Hair follicle dermal papilla cell (primary cell): ENCODE measurements at places on chromosomes 3 and 15. TPM values are rescaled to one million over a fixed set of nuclear protein-coding genes. Genes with fewer than 3 reads are reported as not detected.

The PP2D1 gene
- total RNA-seq: not detected in 2 replicates

The SLC9C1 gene
- 1.3 TPM in 1 of 2 replicates, not detected in the other for total RNA-seq

The SH3GL3 gene
- total RNA-seq: 0.24 TPM in 1 of 2 replicates, not detected in the other

The ADCY5 gene
- total RNA-seq: 0.97 and 1.3 TPM in 2 replicates

The SLC12A1 gene
- total RNA-seq: not detected in 2 replicates

The ABCC5 gene
- total RNA-seq: 13.0 and 20.6 TPM in 2 replicates

The PLSCR4 gene
- total RNA-seq: 67.3 TPM in 2 replicates

The REC114 gene
- not detected in 2 replicates for total RNA-seq

The KIF9 gene
- 2.1 and 4.1 TPM in 2 replicates for total RNA-seq

The SEMA3G gene
- total RNA-seq: 0.85 and 0.97 TPM in 2 replicates

The ARHGEF26 gene
- total RNA-seq: 0.61 and 1.3 TPM in 2 replicates

The TNNC1 gene
- total RNA-seq: 3.1 and 5.5 TPM in 2 replicates

The PLA2G4B gene
- 0.36 and 0.81 TPM in 2 replicates for total RNA-seq

The CHRM5 gene
- total RNA-seq: under 0.01 TPM in 1 of 2 replicates, not detected in the other

The GRK7 gene
- 0.12 TPM in 1 of 2 replicates, not detected in the other for total RNA-seq

The CLDN18 gene
- under 0.01 TPM in 1 of 2 replicates, not detected in the other for total RNA-seq

The COL8A1 gene
- 36.4 and 726 TPM in 2 replicates for total RNA-seq

The ZNF80 gene
- total RNA-seq: not detected in 2 replicates

The SLC2A2 gene
- under 0.01 TPM in 1 of 2 replicates, not detected in the other for total RNA-seq

The P4HTM gene
- 23.4 and 31.8 TPM in 2 replicates for total RNA-seq

The ZNF860 gene
- 0.81 and 0.85 TPM in 2 replicates for total RNA-seq

The RBMS3 gene
- total RNA-seq: 72.9 and 76.7 TPM in 2 replicates

The CYP19A1 gene
- total RNA-seq: 2.6 and 3.1 TPM in 2 replicates

The IL16 gene
- 0.97 and 1.1 TPM in 2 replicates for total RNA-seq

The CAV3 gene
- 0.12 and 0.16 TPM in 2 replicates for total RNA-seq

The RARRES1 gene
- total RNA-seq: 0.61 and 0.65 TPM in 2 replicates

The TMC3 gene
- total RNA-seq: not detected in 2 replicates

The GALNT15 gene
- total RNA-seq: 8.3 and 9.4 TPM in 2 replicates

The GRM2 gene
- total RNA-seq: under 0.01 TPM in 2 replicates

The CMTM8 gene
- total RNA-seq: 0.16 TPM in 1 of 2 replicates, not detected in the other

The LRTM1 gene
- 0.49 TPM in 1 of 2 replicates, not detected in the other for total RNA-seq

The HYKK gene
- total RNA-seq: 1.9 and 3.1 TPM in 2 replicates

The MUSTN1 gene
- total RNA-seq: not detected in 2 replicates

The SLC22A14 gene
- total RNA-seq: 0.16 and 0.49 TPM in 2 replicates

The TEX9 gene
- 9.6 and 10.1 TPM in 2 replicates for total RNA-seq

The LSM3 gene
- 2.9 and 3.9 TPM in 2 replicates for total RNA-seq

The CCR1 gene
- 0.49 and 0.81 TPM in 2 replicates for total RNA-seq

The DGKG gene
- total RNA-seq: under 0.01 and 0.24 TPM in 2 replicates

The TRIM71 gene
- not detected in 2 replicates for total RNA-seq

The COL6A5 gene
- total RNA-seq: under 0.01 and 0.97 TPM in 2 replicates

The ERICH6 gene
- 0.32 and 0.49 TPM in 2 replicates for total RNA-seq

The ZNF717 gene
- 9.6 and 14.3 TPM in 2 replicates for total RNA-seq

The NPAP1 gene
- total RNA-seq: not detected in 2 replicates

The TPRG1 gene
- total RNA-seq: 0.97 and 1.8 TPM in 2 replicates

The TLR9 gene
- total RNA-seq: under 0.01 TPM in 1 of 2 replicates, not detected in the other

The FGD5 gene
- total RNA-seq: 0.12 and 0.16 TPM in 2 replicates

The CASR gene
- not detected in 2 replicates for total RNA-seq

The GUCA1C gene
- total RNA-seq: not detected in 2 replicates

The VIPR1 gene
- 0.24 and 0.32 TPM in 2 replicates for total RNA-seq

The LMAN1L gene
- total RNA-seq: not detected in 2 replicates
